GDM1 (cell line): ENCODE measurements at places on chromosomes 6 and 20.

DNA sequence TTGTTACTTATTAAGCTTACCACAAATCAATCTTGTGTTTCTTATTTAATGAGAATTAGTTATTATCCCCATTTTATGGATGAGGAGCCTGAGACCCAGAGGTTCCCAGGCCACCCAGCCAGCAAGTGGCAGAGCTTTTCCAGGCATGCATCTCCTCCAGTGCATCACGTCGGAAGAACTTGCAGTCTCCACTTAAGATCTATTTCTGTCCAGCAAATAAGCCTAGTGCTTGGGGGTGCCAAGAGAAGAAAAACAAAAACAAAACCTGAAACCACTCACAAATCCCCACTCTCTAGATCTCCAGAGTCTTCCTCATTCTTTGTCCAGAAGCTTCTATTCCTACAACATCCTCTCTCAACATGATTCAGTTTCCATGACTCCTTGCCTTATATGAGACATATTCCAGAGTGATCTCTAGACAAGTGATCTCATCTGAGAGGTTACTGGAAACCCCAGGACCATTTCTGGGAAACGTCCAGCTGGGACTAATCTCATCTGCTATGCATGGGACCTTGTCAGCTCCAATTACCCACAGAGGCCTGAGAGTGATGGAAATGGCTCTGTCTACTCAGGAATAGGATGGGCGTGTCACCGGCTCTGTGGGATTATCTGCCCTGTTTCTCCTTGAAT, 4.1 kb downstream of the GUCA1B start:
- no peak for DNase-seq

DNA sequence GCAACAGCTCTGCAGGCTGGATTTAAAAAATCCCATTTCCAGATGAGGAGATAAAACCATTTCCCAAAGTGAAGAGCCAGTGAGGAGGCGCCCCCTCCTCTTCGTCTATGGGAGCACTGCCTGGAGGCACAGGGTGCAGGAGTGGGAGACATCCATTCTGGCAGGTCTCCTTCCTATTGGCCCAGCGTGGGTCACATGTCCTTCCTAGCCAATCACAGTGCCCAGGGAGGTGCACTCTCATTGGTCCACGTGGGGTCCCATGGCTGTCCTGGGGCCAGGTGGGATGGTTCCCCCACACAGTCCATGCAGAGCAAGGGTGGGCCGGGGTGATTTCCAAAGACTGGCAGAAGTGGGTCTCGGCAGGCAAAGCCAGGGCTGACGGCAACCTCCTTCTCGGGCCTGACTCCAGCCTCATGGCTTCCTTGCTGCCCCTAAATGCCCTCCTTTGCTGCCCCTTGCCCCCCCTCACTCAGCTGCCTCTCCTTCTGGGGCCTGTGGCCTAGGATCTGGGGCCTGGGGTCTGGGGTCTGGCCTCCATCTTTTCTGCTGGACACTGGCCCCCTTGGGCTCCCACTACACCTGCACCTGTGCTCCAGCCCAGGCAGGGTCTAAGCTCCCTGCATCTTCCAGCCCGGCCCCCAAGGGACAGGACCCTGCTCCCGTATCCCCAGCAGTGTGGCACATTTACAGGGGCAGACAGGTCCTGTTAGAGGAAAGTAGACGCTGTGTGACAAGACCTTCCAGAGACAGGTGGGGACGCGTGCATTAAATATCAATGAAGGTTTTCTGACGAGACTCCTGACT, 231.7 kb downstream of the TAF4 start:
- no peak for DNase-seq

DNA sequence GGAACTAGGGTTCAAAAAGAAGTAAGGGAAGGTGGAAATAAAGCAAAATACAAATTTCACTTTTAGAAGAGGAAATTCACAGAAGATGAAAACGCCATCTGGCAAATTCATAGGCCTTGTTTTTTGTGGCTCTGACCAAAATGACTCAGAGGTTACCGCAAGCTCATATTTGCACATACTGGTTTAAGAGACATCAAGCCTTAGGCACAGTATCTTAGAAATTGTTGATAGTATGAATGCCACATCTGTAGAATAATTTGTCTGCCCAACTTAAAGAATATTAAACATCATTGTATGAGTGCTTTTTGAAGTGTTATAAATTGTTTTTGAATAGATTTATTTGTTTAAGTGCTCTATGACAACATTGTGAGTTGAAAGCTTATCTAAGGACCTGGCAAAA, 10.6 kb downstream of the TAAR1 start:
- DNase-seq: peak; percentile 22

DNA sequence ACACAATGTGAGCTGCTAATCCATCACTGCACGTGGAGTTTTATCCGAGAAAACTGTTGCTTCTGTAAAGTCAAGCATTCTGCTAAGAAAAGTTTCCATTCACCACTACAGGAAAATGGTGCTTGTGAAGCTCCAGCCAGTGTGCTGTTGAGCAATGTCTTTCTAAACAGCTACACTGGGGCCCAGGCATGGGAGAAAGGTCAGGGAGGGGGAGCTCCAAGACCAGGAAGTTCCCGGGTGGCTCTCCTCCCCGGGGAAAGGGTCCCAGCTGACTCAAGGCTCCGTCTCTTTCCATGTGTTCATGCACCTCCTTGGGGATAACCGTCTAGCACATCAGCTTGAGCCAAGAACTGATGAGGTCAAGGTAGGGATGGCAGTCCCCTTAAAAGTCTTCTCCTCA, 20.5 kb downstream of the RPP40 start:
- no peak for DNase-seq

DNA sequence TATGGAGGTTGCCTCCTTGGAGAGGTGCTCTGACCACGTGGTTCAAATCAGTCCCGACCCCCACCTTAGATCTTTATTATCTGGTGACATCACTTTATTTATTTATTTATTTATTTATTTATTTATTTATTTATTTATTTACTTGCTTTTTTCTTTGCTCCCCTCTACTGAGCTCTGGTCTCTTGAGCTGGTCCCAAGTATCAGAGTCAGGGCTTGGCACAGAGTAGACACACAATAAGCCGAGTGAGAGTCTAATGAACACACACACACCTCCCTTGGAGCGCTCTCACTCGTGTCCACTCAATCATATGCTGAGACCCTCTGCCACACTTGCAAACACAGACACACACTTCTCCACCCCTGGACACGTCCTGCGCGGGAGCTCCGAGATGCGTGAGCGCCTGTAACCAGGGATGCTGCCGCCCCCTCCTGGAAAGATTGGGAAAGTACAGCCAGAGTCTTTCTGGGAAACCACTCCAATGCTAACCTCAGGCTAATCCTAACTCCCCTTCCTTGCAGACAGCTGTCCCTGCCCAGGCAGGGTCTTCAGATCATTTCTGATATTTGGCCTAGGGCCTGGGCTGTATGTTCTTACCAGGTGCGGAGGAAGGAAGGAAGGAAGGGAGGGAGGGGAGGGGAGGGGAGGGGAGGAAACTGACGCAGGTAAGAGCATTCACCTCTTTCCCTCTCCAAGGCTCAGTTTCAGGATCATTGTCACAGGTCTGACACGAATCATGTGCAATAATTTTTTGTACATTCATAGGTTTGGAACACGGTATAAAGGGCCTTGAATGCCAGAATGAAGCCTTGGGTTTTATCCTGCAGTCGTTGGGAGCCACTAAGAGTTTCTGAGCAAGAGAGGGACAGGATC, 70.9 kb downstream of the STK35 start:
- DNase-seq: peak; percentile 41

GRCh38 chr20:10447028-10447427, 11.9 kb downstream of the SLX4IP start:
- DNase-seq: peak; percentile 58

DNA sequence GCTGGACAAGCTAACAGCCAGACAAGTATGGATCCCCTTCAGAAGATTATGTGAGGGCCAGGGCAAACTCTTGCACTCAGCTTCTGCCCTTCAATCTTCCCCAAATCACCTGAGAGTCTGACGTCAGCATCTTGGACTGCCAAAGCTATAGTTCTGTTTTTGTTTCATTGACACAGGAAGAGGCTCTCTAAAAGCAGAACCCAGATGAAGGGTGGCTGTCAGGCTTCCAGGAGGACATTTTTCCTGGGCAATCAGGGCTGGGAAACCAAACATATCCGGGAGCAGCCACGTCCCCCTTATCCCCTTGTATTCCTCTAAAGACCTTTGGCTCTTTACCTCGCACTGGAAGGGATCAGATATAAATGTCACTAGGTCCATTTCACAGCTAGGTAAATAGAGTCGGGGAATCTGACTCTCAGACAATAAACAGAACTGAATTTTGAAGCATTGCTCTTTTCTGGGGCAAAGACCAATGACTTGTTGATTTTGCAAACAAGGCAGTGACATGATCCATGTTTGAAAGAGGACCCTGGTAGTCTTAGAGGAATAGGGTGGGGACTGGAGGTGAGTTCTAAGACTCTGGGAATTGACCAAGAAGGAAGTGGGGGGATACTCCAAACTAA, 13.3 kb downstream of the MAFB start:
- no peak for DNase-seq

DNA sequence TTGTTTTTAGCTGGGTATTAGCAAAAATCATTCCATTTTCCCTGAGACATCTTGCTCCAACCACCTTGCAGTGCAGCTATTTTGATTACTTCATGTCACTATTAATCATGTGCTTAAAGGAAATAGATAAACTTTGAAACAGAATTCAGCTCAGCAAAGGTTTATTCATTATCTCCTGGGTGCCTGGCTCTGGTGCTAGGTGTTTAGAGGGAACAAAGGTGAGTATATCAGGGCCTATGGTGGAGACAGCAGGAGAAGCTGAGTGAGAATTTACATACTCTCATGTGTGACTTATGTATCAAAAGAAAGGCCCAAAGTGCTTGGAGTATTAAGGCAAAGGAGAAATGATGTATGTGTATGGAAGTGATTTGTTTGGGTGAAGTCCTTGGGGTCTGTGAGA, 63.8 kb upstream of the BMP2 start:
- DNase-seq: no peak

GRCh38 chr6:70390067-70390466, 23.2 kb upstream of the FAM135A start:
- no peak for DNase-seq

DNA sequence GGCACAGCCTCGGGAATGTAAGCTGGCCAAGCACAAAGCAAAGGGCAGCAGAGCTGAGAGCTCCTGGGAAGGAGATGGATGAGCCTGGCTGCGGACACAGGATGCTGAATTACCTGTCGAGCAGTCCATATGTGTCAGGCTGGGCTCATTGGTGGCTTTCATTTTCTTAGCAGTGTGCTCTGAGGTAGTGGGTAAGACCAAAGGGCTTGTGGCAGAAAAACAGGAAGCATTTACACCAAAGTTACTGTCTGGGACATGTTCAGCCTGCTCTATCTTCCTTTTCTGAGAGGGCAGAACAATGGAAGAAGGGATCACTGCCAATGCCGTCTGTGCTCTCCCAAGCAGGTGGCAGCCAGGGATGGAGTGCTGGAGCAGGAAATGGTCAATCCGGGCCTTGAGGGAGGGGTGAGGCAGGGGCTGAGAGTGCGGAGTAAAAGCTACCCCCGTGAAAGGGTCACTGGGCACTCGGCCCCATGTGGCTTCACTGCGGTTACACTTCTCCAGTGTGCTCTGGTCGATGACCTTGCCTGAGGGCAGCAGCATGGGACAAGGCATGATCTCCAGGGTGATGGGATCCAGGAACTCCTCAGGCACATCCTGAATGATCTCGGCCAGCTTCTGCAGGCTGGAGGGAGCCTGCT, 36.9 kb upstream of the AVP start:
- DNase-seq: peak; percentile 27
